ENCODE measurements at places on chromosomes 7 and 10.

DNA sequence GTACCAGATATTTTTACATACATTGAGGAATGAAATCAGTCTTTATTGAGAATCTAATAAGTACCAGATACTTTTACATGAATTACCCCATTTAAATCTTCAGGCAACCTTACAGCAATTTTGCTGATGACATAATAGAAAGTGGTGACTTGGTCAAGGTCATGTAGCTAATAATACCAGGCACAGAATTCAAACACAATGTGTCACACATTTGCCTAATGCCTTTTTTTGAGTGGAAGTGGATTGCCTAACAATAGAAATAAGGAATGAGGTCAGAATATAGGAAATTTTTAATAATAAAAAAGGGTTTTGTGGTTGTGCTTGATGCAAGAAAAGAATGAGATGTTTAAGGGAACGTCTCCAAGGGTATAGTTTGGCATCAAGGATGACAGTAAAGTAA lies 466.6 kb upstream of the IGFBP3 start:
- DNase-seq = no peak

DNA sequence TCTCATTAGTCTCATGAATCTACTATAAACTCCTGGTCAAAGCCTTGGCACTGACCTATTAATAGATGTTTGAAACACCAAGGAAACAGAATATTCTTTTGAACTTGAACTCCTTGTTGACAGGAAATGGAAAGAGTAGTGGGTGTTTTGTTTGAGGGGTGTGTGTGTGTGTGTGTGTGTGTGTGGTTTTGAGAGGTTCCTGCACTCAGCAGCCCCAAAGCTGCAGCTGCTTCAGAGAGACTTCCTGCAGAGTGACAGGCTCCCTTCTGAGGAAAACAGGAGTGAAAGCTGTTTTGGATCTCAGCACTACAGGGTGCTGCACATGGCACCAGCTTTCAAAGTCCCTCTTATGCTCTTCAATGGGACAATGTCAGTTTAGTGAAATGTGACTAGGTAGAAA lies 546.5 kb upstream of the STEAP1 start:
- no peak for DNase-seq

DNA sequence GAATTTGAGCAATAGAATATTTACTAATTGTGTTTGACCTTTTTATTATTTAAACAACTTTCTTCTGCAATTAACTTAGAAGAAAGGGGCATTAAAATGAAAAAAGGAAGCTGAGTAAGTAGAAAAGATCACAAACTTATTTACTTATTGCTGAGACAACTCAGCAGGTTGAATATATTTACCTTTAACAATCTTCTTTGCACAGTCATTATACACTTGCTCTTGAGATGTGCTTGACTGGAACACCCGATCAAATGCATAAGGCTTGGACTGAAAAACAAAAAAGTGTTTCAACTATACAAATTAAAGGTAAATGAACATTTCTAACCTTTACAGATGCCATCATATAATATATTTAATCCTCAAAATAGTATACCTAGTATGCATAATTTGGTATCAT lies 7.9 kb downstream of the KIF5B start:
- DNase-seq = no peak

DNA sequence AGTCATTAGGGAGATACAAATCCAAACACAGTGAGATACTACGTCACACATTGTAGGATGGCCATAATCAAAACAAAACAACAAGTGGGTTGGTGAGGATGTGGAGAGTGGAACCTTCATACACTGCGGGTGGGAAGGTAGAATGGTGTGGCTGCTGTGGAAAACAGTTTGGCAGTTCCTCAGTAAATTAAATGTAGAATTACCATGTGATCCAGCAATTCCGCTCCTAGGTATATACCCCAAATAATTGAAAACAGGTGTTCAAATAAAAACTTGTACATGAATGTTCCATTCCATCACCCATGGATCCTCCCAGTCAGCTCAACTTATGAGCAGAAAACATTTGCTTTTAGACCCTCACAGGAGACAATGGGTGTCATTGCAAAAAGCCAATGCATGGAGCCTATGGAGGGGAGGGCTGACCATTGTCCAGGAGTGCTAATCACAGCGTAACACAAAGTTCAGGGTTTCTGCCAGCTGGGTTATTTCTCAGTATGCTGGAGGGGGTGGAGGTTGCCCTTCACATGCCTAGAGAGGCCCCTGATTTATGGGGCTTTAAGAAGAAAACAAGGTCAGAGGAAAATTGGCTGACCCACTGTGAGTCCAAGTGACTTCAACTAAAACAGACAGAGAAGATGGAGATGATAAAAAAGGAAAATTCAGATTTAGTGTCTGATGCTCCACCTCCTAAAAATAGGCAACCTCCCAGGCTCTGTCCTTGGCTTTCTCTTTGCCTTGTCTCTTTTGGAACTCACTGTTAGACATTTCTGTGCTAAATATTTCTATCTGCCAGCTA lies 124.1 kb downstream of the WDR11 start:
- DNase-seq = no peak

GRCh38 chr7:153943861-153944260 lies 108.3 kb upstream of the DPP6 start:
- no peak for DNase-seq

GRCh38 chr10:70295926-70296325 lies 12.1 kb upstream of the NPFFR1 start:
- no peak for DNase-seq

DNA sequence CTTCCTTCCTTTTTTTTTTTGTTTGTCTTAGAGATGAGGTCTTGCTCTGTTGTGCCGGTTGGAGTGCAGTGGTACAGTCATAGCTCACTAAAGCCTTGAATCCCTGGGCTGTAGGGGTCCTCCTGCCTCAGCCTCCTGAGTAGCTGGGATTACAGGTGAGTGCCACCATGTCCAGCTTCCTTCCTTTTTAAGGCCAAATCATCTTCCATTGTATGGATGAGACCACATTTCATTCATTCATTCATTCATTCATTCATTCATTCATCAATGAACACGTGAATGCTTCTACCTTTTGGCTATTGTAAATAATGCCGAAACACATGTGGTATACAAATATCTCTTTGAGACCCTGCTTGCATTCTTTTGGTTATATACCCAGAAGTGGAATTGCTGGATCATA lies 60.0 kb upstream of the BAIAP2L1 start:
- DNase-seq = no peak

DNA sequence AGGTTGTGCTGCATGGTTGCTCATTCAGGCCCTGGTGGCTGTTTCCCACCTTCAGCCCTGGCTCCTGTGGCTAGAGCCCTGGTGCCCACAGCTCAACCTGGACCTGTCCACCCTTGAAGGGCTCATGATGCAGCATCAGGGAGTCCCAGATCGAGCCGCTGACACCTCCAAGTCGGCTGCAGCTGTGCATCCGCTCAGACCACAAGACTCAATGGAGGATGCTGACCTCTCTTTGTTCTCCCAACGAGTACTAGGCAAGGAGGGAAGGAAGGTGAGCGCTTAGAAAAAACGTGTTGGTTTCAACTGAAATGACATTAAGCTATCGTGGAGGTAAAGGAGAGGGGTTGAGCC lies 9.5 kb upstream of the C10orf95 start:
- DNase-seq = no peak

GRCh38 chr7:19442016-19442785 lies 266.6 kb downstream of the POLR1F start:
- peak; percentile 26 for DNase-seq

GRCh38 chr10:74852381-74852780 lies 26.0 kb downstream of the KAT6B start:
- no peak for DNase-seq

DNA sequence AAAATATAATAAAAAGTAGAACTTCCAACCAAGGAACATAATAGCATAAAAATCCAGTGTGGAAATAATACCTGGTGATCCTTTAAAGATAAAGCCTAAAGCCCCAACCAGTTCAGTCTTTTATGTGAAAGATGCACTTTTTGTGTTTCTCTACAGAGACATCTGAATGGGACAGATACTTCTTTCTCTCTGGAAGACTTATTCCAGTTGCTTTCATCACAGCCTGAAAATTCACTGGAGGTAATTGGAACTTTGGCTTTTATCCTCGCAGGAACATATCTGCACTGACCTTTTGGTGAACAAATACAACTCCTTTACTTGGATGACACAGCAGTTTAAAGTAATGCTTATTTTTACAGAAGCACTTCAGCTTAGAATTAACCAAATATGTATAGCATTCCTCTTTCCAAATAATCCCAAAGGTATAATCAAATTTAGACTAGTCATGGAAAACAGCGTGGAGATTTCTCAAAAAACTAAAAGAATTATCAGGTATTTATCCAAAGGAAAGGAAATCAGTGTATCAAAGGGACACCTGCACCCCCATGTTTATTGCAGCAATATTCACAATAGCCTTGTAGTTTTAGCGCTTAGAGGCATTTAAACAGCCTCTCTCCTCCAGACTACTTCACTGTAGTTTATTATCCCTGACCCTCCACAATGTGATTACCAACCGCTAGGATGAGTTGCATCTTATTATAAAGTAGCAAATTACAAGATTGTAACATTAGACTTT lies 16.8 kb downstream of the HNRNPA2B1 start:
- no peak for DNase-seq

GRCh38 chr7:157641866-157642265 lies 305.1 kb downstream of the DNAJB6 start:
- DNase-seq = no peak

- DNase-seq = no peak
These were observed 120.2 kb upstream of the TMEM229A start for GRCh38 chr7:124152859-124153692.

GRCh38 chr10:24209946-24210491 lies 1.1 kb downstream of the KIAA1217 start:
- DNase-seq = no peak

DNA sequence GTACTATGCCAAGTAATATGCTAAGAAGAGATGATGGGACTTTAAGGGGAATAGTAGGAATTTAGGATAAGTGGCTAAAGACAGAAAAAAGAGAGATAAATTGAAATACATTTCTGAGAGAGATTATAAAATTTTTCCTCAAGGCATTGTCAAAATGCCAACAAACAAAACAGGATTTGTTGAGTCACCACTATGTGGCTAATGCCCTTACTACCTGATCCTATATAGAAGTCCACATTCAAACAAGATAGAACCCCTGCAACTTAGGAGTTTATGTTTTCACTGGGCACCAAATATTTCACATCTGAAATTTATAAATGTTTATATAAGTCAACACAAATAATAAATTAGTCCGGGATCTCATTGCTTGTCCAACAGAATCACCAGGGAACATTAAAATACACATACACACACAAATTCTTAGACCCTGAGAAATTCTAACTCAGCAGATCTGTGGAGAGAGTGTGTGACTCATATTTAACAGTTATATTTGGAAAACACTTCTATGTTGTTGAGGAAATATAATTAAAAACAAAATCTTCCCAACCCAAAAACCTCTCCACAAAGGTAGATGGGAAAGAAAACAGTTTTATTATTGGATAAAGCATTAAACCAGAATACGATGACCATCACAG lies 154.3 kb downstream of the PPP1R3A start:
- no peak for DNase-seq

DNA sequence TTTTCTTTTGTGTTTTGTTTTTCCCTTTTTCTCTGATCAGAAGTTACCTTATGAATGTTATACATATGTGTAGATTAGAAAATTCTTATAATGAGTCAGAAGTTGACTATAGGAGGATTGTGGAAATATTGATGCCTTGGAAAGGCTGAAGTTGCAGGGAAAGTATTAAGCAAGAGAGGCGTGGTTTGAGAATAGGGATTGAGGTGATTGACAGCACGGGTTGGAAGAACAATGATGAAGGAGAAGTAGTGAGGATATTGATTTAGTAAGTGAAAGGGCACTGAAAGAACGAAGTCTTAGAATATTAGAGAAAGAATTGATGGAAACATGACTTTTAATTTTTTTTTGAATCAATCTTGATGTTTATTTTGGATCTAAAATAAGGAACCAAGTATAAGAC lies 176.0 kb downstream of the EXOC4 start:
- DNase-seq = no peak

- peak; percentile 30 for DNase-seq
These were observed 254.6 kb downstream of the PTEN start for GRCh38 chr10:88117869-88118632.

DNA sequence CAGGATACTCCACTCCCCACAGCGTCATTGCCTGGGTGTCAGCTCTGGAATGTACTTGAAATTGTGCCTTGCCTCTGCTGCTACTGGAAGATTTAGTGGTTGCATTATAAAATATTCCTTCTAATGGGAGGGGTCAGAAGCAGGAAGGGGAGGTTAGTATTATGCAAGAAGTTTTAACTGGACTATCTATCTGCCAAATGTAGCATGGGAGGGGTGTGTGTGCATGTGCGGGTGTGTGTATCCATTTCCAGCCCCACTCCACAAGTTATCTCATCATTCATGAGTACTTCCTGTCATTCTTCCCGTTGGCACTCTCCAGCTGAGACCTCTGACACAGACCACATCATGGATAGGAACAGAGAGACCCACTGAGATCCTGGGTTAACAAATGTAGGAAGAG lies 13.4 kb downstream of the MBL2 start:
- DNase-seq = no peak

DNA sequence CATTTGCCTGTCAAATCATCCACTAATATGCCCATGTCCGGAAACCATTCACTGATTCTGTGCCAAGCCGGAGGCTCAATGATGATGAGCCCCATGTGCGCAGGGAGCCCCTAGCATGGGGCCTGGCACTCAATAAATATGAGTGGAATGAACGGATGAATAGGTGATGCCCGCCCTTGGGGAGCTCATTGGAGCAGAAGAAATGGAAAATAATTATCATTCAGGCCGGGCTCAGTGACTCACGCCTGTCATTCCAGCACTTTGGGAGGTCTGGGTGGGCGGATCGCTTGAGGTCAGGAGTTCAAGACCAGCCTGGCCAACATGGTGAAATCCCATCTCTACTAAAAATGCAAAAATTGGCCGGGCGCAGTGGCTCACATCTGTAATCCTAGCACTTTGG lies 11.0 kb downstream of the RHBDD2 start:
- no peak for DNase-seq

GRCh38 chr7:33276325-33276724 lies 147.0 kb downstream of the BBS9 start:
- DNase-seq = no peak

GRCh38 chr7:139648941-139649425 lies 125.5 kb downstream of the CLEC2L start:
- no peak for DNase-seq

DNA sequence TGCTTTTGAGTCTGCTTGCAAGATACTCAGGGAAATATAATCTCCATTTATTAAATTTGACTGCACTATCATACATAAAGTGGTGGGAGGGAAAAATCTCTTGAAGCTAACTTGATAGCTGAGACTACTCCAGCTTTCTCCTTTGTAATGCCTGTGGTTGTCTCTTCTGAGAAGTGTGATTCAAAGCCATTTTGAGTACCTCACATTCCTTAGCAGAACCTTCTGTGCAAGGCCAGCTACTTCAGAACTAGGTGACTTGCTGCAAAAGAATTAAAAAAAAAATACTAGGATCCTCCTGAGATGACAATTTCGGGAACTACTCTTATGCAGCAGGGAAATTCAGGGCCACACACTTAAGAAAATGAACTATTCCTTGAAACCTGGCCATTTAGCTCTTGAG lies 294.8 kb downstream of the MDFIC start:
- DNase-seq = no peak

Measured in T-helper 2 cell (primary cell).